ENCODE measurements at places on chromosomes 3 and 15.

DNA sequence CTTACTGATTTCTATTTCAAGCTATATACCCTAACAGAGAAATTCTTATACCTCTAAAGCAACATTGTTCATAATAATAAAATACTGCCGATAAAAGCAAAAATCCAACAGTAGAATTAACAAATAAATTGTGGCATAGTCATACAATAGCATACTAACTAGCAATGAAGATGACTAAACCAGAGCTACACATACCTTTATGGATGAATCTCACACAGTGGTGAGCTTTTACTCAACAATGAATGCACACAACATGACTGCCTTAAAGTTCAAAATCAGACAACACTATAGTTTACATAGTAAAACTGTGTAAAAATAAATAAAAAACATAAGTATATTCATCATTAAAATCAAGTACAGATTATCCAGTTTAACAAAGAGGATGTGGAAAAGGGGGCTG is 99.1 kb downstream of the NR1I2 start:
- DNase-seq = no peak

- DNase-seq = no peak
Observed at GRCh38 chr3:39050029-39050428, 1.7 kb downstream of the SCN11A start.

DNA sequence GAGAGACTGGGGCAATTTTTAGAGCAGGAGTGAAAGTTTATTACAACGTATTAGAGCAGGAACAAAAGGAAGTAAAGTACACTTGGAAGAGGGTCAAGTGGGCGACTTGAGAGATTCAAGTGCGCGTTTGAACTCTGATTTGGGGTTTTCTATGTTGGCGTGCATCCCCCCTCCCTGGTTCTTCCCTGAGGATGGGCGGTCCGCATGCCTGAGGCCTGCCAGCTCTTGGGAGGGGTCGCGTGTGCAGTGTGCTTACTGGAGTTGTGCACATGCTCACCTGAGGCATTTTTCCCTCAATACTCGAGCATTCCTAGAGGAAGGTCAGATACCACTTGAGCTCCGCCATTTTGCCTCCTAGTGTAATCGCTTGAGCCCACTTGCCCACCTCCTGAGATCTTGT is 10.4 kb upstream of the CHAC1 start:
- no peak for DNase-seq

DNA sequence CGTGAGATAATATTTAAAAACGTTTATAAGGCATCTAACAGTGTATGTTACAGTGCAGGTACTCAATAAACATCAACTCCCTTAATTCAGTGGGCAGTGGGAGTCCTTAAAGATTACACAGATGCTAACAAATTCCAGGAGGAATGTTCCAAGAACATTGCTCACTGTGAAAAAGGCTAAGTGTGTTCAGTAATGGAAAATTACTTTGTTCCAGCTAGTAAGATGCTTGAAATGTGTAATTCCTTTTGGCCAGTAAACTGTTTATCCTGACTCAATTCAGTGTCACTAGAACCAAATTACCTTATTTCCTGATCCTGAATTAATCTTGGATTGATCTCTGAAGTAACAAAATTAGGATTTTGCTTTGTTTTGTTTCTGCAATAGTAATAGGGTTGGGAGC is 54.2 kb upstream of the SEMA6D start:
- no peak for DNase-seq

DNA sequence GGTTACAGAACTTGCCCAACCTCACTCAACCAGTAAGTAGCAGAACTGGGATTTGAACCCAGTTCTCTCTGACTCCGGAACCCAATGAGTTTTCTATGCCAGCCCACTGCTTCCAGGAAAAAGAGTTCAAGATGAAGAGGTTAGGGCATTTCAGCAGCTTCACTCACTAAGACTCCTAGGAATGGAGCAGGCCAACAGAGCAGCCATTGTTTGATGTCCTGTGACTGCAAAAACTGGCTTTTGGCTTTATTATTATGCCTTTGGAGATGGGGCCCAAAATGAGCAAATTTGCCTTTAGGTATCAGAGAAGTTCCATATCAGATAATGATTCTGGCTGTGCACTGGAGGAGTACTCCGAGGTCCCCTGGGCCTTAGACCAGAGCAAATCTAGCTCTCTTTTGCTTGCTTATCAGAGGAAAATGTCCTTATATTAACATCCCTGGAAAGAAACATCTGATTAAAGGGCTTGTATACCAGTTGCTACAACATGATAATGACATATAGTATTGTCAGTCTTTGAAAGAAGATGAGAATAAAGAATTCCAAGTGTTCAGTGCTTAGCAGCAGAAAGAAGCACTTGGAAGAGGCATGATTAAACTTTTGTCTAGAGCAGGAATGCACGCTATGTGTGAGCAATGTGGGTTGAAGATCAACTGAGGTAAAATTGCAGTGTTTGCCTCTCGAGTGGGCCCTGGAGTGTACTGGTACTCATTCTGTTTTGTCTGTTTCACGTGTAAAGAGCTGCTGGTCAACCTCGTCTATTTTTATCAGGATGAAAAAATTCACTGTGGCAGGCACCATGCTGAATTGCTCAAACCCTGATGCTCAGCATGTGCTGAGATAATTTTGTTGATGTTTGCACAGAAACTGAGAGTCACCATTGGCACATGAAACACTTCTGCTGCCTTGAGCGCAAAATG is 21.8 kb upstream of the KLHL24 start:
- DNase-seq = no peak

GRCh38 chr3:194990454-194991337 is 280.3 kb downstream of the XXYLT1 start:
- DNase-seq = no peak

GRCh38 chr3:149377408-149378364 is at the start of gene TM4SF1:
Gene TM4SF1, minus strand, starts transcription at chr3:149377649. Its CDS starts 102 bp downstream, at chr3:149377547.
- no peak for DNase-seq

GRCh38 chr15:32974691-32975090 is 219.8 kb downstream of the FMN1 start:
- DNase-seq = no peak

DNA sequence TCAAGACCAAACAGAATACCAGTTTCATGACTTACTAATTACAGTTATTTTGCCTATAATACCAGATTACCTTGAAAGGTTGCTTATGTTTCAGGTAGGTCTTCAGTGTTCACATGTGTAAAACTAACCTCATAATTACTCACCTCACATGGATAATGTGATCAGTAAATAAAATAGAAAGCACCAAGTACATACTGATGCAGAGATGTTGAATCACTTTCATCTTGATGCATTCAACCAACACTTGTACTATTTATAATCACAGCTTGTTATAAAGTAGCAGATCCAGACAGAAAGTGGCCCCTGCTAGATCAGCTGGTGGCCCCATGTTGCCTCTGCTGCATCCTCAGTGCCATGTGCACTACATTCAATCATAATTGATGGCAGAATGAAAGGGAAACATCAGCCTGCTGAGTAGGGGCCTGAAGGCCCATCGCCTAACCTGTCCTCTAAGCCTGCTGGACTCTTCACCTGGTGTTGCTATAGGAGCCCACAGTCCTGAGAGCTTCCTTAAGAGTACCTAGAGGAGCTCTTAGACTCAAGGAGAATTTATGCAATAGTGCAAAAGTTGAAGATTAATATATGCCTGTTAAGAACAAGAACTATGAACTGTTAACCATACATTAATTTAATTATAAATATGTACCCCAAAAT is 154.3 kb downstream of the PLCL2 start:
- no peak for DNase-seq

DNA sequence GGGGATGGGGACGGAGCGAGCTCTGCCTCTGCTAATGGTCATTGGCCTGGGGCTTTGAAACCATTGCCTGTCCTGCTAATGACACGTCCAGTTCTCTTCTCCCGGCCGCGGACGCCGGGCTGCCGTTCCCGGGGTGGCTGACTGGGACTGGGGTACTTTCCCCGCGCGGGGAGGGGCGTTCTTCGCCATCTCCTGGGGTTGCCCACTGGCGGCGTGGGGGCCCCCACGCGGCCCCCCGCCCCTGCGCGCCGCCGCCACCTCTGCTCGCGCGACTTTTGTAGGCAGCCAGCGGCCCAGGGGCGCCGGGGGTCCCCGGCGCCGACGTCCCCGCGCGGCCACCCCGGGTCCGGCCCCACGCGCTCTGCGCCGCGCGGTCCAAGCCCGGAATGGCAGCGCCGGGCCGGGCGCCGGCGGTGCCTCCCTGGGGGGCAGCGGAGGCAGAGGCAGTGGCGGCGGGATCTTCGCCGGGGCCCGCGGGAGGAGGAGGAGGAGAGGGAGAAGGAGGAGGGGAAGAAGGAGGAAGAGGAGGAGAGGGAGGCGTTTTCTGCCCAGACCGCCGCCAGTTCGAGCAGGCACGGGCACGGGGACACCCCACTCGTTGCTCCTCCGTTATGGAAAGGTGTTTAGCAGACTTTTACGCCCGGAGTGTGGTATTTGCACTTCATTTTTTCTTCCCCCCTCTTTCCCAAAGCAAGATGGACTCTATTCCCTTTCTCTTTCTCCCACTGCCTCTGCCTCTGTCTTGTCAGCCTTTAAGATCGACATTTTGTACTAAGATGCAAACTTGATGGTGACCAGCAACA is 2.3 kb downstream of the BBX start:
- DNase-seq = peak; percentile 12

DNA sequence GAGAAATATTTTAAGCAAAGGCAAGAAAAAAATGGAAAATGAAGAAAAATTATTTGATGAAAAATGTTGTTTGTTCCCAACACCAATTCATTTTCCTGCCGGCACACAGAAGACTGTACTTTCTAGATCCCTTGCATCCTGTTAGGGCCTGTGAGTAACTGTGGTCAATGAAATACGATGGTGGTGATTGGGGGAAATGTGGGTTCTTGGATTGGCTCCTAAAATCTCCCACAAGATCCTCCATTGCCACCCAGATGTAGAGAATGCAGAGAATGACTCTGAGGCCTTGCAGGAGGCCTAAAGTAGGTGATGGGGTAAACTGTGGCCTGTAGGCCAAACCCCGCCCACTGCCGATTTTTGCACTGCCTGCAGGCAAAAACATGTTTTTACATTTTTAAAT is 46.3 kb upstream of the C3orf70 start:
- no peak for DNase-seq

GRCh38 chr3:14451844-14452739 is 49.7 kb downstream of the SLC6A6 start:
- peak; percentile 35 for DNase-seq

DNA sequence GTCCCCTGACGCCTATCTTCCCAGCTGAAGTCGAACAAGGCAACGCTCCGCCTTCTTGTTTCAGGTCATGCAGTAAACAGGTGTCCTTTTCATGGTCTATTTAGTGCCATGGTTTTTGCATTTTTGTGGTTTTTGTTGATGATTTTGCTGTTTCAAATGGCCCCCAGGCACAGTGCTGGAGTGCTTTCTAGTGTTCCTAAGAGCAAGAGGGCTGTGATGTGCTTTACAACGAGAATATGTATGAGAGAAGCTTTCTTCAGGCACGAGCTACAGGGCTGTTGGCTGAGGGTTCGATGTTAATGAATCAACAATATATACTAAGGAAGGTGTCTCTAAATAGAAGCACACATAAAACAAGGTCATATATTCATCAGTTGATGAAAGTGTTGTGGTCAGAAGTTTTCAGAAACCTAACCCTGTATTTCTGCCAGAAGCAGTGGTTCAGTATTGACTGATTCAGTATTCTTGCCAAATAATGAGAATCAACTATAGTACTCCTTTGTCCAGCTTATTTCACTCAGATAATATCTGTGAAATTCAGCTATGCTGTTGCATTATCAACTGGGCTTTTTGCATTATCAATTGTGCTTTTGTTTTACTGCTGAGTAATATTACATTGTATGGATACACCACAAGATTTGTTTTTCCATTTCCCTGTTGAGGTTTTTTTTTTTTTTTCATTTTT is 18.5 kb downstream of the LIMD1 start:
- DNase-seq = no peak

- DNase-seq = no peak
Observed at GRCh38 chr3:43786102-43786501, 95.4 kb downstream of the ABHD5 start.

DNA sequence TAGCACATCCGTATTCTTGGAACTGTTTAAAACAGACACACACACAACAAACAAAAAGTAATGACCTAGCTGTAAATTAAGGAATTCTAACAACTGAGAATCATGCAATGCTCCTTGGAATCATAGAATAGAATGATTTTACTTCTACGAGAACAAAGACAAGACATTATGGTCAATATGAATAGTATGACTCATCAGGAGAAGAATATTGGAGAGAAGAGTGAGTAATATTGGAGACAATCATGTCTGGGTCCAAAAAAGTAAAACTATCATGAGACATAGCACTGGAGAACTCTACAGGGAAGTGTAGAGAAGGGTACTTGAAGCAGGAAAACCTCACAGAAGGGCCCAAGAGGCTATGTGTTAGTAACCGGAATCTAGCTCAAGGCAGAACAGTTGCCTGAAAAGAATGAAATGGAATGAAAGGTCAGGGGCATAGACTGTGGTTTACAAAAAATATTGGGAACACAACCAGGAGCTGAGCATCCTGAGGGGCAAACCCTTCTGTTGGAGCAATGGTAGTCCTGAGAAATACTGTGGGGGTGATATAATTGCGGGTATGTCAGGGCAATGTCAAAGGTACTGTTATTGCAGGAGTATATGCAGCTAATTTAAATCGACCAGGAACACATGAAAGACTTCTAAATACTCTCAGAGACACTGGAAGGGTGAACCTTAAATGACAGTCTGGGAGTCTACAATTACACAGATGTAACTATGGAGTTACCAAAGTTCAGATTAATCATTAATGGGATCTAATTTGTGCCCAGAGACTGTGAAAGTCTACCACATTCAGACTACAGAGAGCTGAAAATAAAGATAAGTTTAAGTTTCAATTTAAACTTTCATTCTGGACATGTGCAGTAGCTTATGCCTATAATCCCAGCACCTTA is 201.2 kb downstream of the BCHE start:
- no peak for DNase-seq

DNA sequence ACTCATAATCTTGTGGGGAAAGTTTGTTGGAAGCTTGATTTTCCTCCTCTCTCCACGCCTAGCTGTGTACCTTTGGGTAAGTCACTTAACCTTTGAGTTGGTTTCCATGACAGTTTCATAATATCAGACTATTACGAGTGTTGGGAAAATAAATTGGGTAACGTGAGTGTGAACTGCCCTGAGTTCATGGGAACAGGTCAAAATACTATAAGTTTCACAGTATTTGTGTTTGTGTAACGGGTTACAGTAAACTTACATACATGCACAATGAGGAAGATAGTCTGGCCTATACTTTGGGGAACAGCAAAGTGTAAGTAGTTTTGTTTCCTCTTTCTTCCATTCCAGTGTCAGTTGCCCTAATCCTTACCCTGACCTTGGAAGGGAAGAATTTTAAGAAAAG is 509.9 kb downstream of the MECOM start:
- no peak for DNase-seq

DNA sequence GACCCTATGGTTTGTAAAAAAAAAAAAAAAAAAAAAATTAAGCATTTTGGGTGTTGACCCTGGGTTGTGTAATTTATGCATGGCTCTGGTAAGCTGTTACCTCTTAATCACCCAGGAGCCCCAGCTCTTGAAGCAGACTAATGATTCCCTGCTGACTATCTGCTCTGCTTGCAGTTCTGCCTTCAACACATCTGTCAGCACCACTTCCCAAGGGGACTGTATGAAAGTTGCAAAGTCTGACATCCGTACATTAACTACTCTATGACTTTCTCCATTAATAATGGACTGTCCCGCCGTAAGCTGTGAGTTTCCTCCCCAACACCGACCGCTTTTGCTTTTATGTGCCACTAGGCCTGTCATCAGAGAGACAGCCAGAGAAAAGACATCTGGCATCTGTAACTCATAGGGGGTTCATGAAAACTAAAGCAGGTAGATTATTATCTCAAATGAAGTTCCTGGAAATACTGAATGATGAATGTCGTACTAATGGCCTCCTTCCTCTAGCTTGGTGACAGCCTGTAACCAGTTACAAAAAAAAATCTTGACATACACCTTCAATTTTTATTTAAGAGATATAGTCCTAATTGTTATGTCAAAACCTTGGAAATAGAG is 271.5 kb downstream of the IL5RA start:
- DNase-seq = no peak

Data from amygdala (tissue), 56 donors.